Activated CD4-positive, alpha-beta T cell treated with anti-CD3 and anti-CD28 coated beads, Interleukin-2, amount 10 ng/mL, durations not matched to agents 7 days and 5 days (primary cell): ENCODE measurements at places on chromosomes 4 and X. TPM values are rescaled to one million over a fixed set of nuclear protein-coding genes. Genes with fewer than 3 reads are reported as not detected.

GRCh38 chrX:105829011-105829410 lies 6.7 kb downstream of the NRK start:
- DNase-seq, result no peak

DNA sequence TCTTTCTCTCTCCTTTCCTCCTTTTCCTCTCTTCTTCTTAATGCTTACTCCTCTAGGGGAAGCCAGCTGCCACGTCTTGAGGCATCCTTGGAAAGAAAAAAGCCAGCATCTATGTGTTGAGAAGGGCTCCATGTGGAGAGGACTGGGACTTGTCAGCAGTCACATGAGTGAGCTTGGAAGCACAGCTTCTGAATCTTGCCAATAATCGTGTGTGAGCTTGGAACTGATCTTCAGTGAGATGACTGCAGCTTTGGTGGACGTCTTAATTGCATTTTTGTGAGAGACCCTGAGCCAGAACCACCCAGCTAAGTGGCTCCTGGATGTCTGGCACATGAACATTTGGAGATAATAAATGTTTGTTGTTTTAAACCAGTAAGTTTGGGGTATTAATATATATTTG lies 371.7 kb downstream of the SLITRK2 start:
- DNase-seq, result no peak

GRCh38 chr4:155339999-155340398 lies 36.8 kb downstream of the MAP9 start:
- no peak for DNase-seq

- DNase-seq, result no peak
Observed at GRCh38 chr4:138707746-138708677, 307.6 kb upstream of the NOCT start.

DNA sequence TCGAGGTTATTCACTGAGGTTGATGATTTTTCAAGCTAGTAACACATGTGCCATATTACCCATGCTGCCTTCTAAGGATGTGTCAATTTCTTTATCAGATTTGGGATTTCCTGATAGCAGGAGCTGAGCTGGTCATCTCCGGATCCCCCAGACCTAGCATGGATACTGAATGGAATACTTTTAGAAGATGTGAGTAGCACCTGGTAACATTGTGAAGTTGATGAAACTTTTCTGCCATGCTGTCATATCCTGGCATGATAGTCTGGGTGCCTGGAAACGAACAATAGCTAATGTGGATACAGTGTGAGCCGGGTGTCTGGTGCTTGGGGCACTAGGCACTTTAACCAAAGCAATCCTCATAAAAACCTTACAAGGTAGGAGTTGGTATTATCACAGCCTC lies 11.0 kb upstream of the CYTL1 start:
- DNase-seq, result no peak

- no peak for DNase-seq
Observed at GRCh38 chr4:150769248-150769647, 187.3 kb downstream of the MAB21L2 start.

The SYN1 gene
- 0.35 TPM for total RNA-seq

The TSPAN7 gene
- total RNA-seq, result 0.12 TPM

The FOXR2 gene
- total RNA-seq, result not detected

The DCK gene
- total RNA-seq, result 84.1 TPM
